Neural progenitor cell (in vitro differentiated cells): ENCODE measurements at places on chromosomes 13 and 19. TPM values are rescaled to one million over a fixed set of nuclear protein-coding genes. Genes with fewer than 3 reads are reported as not detected.

VSTM1 gene
- 0.12 TPM in 1 of 2 replicates, not detected in the other for total RNA-seq

DNA sequence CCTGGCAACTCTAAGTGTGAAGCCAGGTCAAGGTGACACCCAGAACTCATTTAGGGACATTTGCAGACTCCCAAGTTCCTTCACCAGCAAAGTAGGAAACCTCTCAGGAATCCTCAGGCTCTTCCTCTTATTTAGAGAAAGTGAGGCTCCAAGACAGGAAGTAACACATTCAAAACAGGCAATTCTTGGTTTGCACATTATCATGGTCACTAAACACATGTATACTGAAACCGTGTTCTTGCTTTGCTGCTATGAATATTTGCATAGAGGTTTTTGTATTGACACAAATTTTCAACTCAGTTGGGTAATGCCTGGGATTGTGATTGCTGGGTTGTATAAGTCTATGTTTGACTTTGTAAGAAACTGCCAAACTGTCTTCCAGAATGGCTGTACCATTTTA lies 13.2 kb upstream of the URI1 start:
- no peaks in the 10 kb centered on the region for H3K27me3 ChIP-seq
- no peaks in the 10 kb centered on the region for H3K36me3 ChIP-seq
- peaks cover 9% of the 10 kb centered on the region for H3K4me1 ChIP-seq
- H3K4me3 ChIP-seq: no peak overlapping the region
- H3K27ac ChIP-seq: no peak overlapping the region

DNA sequence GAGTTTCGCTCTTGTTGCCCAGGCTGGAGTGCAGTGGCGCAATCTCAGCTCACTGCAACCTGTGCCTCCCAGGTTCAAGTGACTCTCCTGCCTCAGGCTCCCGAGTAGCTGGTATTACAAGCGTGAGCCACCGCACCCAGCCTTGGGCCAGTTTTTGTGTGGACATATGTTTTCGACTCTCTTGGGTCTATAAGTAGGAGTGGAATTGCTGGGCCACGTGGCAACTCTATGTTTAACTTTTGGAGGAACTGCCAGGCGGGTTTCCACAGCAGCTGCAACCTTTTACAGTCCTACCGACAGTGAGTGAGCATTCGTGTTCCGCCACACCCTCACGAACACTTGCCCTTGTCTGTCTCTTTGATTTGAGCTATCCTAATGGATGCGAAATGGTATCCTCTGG lies 44.9 kb downstream of the BICRA start:
- no peaks in the 10 kb centered on the region for H3K4me1 ChIP-seq
- H3K36me3 ChIP-seq: no peaks in the 10 kb centered on the region
- DNase-seq: no peak
- no peak overlapping the region for H3K27ac ChIP-seq
- H3K27me3 ChIP-seq: no peaks in the 10 kb centered on the region

DNA sequence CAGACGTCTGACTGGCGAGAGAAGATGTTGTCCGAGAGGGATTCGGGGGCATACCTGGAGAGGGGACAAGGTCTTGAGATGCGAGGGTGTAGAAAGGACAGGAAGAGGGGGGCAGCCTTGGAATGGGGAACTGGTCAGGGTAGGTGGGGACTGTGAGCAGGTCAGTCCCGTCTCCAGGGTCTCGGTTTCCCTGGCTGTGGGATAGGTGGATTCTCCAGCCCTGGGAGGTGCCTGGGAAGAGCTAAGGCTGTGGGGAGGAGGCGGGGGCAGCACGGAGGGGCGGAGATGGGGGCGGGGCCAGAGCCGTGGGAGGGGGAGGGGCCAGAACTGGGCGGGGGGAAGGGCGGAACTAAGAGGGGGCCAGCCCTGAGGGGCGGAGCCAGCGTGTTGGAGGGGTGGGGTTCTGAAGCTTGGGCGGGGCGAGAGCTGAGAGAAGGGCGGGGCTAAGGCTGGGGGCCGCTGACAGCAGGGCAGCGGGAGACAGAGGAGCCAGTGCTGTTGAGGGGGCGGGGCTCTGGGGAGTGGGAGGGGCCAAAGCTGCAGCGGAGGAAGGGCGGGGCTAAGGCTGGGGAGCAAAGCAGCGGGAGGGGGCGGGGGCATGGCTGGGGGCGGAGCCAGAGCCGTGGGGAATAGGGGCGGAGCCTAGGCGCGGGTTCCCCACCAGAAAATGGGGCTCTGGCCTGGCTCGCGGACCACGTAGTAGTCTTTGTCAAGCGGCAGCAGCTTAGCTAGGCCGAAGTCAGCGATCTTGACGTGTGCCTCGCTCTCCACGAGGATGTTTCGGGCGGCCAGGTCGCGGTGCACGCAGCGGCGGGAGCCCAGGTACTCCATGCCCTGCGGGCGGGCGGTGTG lies 9.5 kb upstream of the INSL3 start:
- peak; percentile 96 for DNase-seq
- H3K4me3 ChIP-seq: peak overlapping the region; percentile 54
- H3K27me3 ChIP-seq: peaks cover 20% of the 10 kb centered on the region
- H3K36me3 ChIP-seq: no peaks in the 10 kb centered on the region

DNA sequence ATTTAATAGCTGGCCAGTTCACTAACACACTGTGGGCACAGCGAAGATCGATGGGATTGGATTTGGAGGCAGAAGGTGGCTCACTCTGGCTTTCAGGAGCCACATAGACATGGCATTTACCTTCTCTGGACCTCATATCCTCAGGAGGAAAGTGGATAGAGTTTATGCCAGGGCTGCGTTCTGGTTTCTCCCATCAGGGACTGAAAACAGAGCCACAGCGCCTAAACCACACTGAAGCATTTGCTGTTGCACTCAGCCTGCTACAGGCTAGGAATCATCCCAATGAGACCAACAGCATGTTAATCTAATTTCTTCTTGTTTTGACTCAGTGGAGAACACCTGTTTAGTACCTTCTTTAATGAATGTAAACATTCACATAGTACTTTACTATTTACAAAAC lies 1.6 kb downstream of the CYSLTR2 start:
- no peak for DNase-seq
- H3K4me3 ChIP-seq: no peak overlapping the region
- no peaks in the 10 kb centered on the region for H3K36me3 ChIP-seq
- peaks cover 13% of the 10 kb centered on the region for H3K4me1 ChIP-seq
- no peaks in the 10 kb centered on the region for H3K27me3 ChIP-seq

DNA sequence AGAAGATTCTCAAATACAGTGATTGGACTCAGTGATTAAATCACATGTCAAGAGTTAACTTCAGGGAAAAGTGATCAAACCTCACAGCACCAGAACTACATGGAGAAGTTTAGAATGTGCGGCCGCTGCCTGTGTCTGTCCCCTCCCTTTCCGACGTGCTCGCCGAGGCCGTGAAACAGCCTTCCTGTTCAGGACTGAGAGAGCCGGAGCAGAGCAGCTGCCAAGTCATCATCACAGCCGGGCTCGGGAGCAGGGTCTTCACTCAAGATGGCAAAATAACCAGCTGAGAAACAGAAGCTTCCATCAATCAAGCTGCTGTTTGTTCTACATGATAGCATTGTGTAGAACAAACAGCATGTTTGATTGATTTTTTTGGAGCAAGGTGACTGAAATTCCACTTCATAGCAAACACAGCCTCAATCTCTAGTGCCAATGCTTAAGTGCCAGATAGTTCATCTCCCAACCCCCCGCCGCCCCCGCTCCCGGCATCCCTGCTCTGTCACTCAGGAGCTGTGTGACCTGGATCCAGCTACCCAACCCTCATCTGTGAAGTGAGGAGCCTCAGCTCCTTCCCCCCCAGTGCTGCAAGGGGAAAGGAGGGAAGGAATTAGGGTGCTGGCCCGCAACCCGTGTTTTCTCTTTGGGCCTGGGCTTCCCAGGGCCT lies 70.6 kb downstream of the HSPH1 start:
- no peak overlapping the region for H3K27ac ChIP-seq
- peaks cover 5% of the 10 kb centered on the region for H3K4me1 ChIP-seq
- H3K36me3 ChIP-seq: no peaks in the 10 kb centered on the region
- no peaks in the 10 kb centered on the region for H3K27me3 ChIP-seq
- H3K4me3 ChIP-seq: no peak overlapping the region

DNA sequence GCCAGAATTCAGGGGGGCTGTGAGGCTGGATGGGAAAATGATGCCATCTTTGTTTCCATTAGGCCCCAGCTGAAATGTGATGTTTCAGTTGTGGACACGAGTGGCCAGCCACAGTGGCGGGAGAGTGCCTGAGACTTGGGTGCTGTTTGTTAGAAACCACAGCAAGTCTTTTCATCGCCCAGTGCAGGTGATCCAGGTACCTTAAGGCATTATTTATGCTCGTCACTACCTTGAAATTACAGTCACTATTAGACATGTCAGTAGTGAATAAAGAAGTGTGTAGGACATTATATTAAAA lies 82.5 kb upstream of the TM9SF2 start:
- no peaks in the 10 kb centered on the region for H3K27me3 ChIP-seq
- H3K27ac ChIP-seq: no peak overlapping the region
- DNase-seq: no peak
- no peaks in the 10 kb centered on the region for H3K36me3 ChIP-seq

GRCh38 chr13:74142257-74142656 lies 8.1 kb upstream of the KLF12 start:
- H3K36me3 ChIP-seq: no peaks in the 10 kb centered on the region
- no peak for DNase-seq
- H3K27ac ChIP-seq: no peak overlapping the region
- no peak overlapping the region for H3K4me3 ChIP-seq
- H3K27me3 ChIP-seq: peaks cover 1% of the 10 kb centered on the region

GRCh38 chr19:34254046-34254697 lies at the start of gene GARRE1:
Gene GARRE1 (plus strand): TSS chr19:34254554. CDS start chr19:34300474, 45,920 bp downstream.
- no peaks in the 10 kb centered on the region for H3K36me3 ChIP-seq
- peak within 1 kb of the TSS; percentile 81 for H3K27ac ChIP-seq
- DNase-seq: peak; percentile 97
- peak within 1 kb of the TSS; percentile 99 for H3K4me3 ChIP-seq
- H3K27me3 ChIP-seq: no peaks in the 10 kb centered on the region

DNA sequence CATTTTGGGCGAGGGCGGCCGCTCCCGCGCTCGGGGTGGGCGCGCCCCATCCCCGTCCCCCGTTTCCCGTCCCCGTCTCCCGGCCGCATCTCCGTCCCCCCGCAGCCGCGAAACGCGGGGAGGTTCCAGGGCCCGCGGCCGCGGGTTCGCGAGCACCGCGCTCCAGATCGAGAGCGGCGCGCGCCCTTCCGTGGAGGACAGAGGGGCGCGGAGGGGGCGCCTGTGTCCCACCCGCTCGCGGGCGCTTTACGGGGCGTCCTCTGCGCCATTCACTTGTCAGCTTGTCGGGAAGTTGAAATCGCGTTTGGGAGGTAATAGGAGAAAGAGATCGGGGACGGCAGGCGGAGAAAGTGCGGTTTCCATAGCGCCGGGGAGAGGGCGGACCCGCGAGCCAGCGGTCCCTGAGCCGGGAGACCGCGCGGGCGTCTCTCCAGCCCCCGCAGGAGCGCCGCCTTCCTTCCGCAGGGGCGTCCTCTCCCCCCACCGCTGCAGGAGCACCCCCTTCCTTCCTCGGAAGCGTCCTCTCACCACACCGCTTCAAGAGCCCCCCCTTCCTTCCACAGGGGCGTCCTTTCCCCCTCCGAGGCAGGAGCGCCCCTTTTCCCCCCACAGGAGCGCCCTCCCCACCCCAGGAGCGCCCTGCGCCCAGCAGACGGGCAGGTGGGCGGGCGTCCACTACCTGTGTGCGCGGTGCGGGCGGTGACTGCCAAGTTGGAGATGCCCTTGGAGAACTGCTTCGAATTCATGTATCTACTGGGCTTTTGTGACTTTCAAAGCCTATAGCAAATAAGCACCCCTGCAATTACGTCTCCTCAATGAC lies 962 bp upstream of the IRS2 start:
- peaks cover 8% of the 10 kb centered on the region for H3K4me1 ChIP-seq
- peaks cover 27% of the 10 kb centered on the region for H3K27me3 ChIP-seq
- H3K36me3 ChIP-seq: no peaks in the 10 kb centered on the region
- peak overlapping the region; percentile 95 for H3K4me3 ChIP-seq
- peak overlapping the region; percentile 59 for H3K27ac ChIP-seq
- peak; percentile 84 for DNase-seq

DNA sequence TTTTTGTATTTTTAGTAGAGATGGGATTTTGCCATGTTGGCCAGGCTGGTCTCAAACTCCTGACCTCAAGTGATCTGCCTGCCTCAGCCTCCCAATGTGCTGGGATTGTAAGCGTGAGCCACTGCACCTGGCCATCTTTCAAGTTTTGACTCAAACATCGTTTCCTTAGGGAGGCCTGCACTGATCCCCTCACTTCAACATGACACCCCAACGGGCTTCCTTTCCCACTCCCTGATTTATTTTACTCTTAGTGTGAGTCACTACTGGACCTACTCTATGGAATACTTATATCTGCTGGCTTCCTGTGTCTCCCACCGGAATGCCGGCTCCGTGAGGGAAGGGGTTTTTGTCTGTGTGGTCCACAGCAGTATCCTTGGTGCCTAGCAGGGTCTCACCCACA lies 4.5 kb upstream of the ADAMTS10 start:
- H3K27ac ChIP-seq: no peak overlapping the region
- no peak overlapping the region for H3K4me3 ChIP-seq
- H3K36me3 ChIP-seq: no peaks in the 10 kb centered on the region
- no peaks in the 10 kb centered on the region for H3K4me1 ChIP-seq
